ENCODE measurements at places on chromosomes 4 and X.

- no peak for DNase-seq
Measured at GRCh38 chrX:26286836-26287235, 70.9 kb downstream of the MAGEB5 start.

GRCh38 chrX:77436271-77436670, 10.9 kb upstream of the FGF16 start:
- DNase-seq: no peak

- no peak for DNase-seq
Measured at GRCh38 chrX:40434947-40435346, 145.8 kb upstream of the ATP6AP2 start.

GRCh38 chr4:5843573-5844530, 49.0 kb downstream of the CRMP1 start:
- no peak for DNase-seq

Data from RKO (cell line).